ENCODE measurements at places on chromosomes 16 and 17.

GRCh38 chr17:10803830-10804475 is at the start of gene TMEM238L:
TSS of gene TMEM238L (minus strand) at chr17:10804099. CDS start at chr17:10803963, 136 bp downstream.
- DNase-seq, result no peak

- DNase-seq, result no peak
Observed at GRCh38 chr17:70608193-70608592, 438.9 kb downstream of the KCNJ2 start.

- no peak for DNase-seq
Observed at GRCh38 chr16:8258523-8258922, 331.8 kb downstream of the TMEM114 start.

GRCh38 chr16:55944377-55944802 is 69.2 kb upstream of the CES5A start:
- peak; percentile 27 for DNase-seq

GRCh38 chr17:4332296-4332970 is 34.0 kb downstream of the UBE2G1 start:
- no peak for DNase-seq
